ENCODE measurements at places on chromosomes 13 and 19.

DNA sequence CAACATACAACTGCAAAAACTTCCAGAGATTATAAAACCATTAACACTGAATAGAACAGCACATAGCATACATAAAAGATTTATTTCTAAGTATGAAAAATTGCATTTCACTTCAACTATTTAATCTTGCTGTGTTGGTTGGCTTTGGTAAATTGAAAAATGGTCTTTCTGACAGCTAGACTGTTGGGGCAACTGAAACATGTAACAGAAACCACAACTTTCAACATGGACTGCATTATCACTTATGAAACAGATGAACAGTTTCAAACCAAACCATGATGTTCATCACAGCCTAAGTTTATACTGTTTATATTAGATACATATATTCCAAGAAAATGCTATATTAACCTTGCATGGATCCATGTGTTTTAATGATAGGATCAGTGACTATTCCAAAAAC, 324.1 kb upstream of the PCDH9 start:
- DNase-seq, result no peak

DNA sequence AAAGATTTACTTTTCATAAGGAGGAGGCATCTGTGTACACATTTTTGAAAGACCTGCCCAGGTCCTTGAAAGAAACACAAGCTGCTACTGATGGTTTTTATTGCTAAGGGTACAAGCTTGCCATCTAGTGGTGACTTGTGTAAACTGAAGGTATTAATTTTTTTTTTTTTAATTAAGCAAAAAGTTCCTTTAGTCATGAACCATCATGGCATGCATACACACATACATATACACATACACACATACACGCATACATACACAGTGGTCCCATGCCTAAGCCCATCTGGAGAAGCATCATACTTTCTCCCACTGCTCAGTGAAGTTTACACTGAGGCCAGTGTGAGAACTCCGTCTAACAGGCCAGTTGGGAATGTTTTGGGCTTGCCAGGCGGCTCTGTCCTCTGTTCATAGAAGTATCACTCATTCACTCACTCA, 312.5 kb downstream of the DCLK1 start:
- no peak for DNase-seq

DNA sequence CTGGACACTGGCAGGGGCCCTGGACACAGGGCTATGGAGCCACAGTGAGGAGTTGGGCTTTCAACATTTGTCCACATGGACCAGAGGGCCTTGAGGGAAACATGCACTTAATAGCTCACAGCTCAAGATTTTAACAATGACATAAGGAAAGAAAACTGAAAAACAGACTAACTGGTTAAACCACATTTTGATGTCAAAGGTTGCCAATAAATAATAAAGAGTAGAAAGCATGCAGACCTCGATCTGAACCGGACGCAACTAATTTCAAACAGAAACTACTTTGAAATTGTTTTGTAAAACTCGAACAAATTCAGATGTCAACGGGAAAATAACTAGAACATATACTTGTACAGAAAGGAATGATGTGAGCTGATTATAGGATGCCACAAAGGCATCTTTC, 15.5 kb upstream of the ZNF888 start:
- DNase-seq, result no peak

DNA sequence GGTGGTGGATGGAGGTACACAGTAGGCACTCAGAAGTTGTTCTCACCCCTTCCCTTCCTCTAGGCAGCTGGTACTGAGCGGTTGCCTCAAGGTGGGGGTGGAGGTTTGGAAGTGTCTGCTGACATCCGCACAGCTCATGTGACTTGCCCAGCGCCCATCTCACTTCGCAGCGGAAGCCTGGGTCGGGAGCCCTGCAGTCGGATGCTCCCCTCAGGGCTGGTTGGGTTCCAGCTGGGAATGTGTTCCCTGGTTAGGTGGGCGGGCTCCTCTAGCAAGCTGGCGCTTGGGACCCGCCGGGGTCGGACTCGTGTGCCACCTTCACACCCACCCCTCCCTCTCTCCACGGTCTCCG, 10.2 kb downstream of the PPP1R37 start:
- peak; percentile 34 for DNase-seq

GRCh38 chr19:32397671-32398101, 7.9 kb upstream of the DPY19L3 start:
- no peak for DNase-seq

GRCh38 chr13:39512687-39513086, 90.3 kb downstream of the LHFPL6 start:
- no peak for DNase-seq

- DNase-seq, result no peak
These were observed 567 bp downstream of the ALKBH6 start for GRCh38 chr19:36013280-36014011.

GRCh38 chr13:111201304-111201940, 86.3 kb downstream of the ARHGEF7 start:
- DNase-seq, result no peak

GRCh38 chr13:98826146-98826545, 73.7 kb upstream of the SLC15A1 start:
- DNase-seq, result no peak

GRCh38 chr19:32674153-32674930, 638 bp downstream of the ANKRD27 start:
- peak; percentile 53 for DNase-seq

DNA sequence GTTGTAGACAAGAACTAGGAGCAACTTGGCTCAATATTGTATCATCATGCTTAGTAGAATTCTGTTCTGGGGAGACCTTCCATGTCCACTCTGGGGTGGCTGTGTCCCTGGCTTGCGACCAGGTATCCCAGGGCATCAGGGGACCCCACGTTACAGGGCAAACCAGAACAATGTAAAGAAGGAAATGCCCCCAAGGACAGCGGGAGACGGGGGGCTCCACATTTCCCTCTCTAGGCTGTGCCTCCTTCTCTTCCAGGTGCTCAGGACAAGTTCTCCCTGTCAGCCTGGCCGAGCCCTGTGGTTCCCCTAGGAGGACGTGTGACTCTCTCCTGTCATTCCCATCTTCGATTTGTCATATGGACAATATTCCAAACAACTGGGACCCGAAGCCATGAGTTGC, 30.8 kb downstream of the LAIR2 start:
- no peak for DNase-seq

- no peak for DNase-seq
These were observed 14.6 kb upstream of the KCNN1 start for GRCh38 chr19:17951990-17952976.

DNA sequence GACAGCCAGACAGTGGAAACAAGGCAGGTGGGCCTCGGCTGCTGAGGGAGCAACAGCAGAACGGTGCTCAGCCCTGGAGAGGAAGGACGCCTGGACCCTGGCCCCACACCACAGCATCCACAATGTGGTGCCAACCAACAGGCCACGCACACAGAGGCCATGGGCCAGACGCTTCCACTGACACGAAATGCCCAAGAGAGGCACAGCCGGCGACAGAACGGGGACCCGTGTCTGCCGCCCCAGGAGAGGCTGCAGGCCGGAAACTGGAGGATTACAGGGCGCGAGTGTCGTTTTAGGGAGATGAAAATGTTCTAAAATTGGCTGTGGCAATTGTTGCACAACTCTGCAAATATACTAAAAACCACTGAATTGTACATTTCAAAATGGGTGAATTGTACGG, 69.7 kb downstream of the RASA3 start:
- no peak for DNase-seq

- peak; percentile 94 for DNase-seq
These were observed 149.1 kb downstream of the KLF12 start for GRCh38 chr13:73984949-73985691.

- peak; percentile 7 for DNase-seq
These were observed 128.2 kb downstream of the SLITRK1 start for GRCh38 chr13:83753912-83754624.

DNA sequence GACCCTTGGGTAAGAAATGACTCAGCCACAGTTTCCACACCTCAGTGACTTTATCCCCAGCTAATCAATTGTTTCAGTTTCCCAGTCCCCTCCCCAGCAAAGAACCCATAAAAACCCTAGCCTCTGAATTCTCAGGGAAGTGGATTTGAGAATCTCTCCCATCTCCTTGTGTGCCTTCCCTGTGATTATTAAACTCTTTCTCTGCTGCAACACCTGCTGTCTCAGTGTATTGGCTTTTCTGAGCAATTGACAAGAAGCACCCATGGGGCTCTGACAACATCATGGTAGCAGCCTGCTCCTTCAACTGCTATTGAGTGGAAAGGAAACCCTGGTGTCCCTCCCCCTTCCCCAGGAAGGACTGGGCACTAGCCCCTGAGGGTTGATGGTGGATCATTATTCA, 73.7 kb downstream of the UQCRFS1 start:
- DNase-seq, result peak; percentile 13

DNA sequence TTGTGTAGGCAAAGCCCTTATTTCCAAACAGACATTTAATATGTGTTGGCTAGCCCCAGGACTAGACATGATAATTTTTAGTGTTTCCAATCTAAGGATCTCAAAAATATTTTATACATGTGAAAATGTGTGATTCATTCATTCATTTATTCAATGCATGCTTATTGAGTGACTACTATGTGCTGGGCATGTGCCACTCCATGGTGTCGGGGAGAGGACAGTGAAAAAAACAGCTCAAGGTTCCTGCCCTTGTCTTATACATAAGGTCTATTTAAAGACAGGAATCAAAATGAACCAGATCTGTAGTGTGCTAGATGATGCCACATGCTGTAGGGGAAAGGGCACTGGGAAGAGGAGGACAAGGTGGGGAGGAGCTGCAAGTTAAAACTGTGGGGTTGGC, 36.5 kb downstream of the GJA3 start:
- DNase-seq, result no peak

- no peak for DNase-seq
These were observed 6.2 kb downstream of the SULT2B1 start for GRCh38 chr19:48558018-48558684.

DNA sequence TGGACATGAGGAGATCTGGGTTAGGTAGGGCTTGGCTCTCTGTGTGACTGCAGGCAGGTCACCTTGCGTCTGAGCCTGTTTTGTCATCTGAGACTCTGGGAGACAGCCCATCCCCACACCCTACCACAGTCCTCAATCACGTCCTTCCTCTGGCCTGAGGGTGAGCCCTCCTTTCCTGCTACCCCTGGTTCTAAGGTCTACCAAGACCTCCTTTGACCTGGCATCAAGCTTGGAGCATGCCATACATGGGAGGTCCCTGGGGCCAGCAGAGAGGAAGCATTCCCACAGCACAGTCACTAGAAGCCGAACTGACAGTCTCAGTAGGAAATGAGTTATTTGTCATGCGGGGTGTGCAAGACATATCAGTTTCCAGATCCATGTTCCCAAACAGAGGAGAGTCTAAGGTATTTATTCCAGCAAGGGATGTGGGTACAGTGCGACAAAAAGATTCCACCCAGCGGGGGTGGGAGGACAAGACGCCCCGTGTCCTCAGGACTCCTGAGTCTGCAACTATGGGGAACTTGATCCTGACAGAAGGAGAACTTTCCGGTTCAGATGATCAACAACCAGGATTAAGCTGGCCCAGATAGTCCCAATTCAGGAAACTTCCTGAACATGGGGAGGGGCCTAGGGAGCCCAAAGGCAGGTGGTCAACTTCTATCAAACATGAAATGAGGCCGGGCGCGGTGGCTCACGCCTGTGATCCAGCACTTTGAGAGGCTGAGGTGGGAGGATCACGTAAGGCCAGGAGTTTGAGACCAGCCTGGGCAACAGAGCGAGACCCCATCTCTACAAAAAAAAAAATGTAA, 9.5 kb downstream of the ARRDC2 start:
- no peak for DNase-seq

GRCh38 chr13:26839682-26840081, 79.1 kb upstream of the GPR12 start:
- DNase-seq, result no peak
